ENCODE measurements at places on chromosomes 3 and 15.

GRCh38 chr3:172189987-172190603 lies 150.7 kb downstream of the FNDC3B start:
- no peak for DNase-seq

- no peak for DNase-seq
Observed at GRCh38 chr3:179460260-179460659, 9.0 kb upstream of the GNB4 start.

GRCh38 chr15:74578496-74578994 lies 37.1 kb upstream of the CLK3 start:
- no peak for DNase-seq

- no peak for DNase-seq
Observed at GRCh38 chr3:153026026-153026425, 136.0 kb upstream of the RAP2B start.
